ENCODE measurements at places on chromosomes 11 and 22.

DNA sequence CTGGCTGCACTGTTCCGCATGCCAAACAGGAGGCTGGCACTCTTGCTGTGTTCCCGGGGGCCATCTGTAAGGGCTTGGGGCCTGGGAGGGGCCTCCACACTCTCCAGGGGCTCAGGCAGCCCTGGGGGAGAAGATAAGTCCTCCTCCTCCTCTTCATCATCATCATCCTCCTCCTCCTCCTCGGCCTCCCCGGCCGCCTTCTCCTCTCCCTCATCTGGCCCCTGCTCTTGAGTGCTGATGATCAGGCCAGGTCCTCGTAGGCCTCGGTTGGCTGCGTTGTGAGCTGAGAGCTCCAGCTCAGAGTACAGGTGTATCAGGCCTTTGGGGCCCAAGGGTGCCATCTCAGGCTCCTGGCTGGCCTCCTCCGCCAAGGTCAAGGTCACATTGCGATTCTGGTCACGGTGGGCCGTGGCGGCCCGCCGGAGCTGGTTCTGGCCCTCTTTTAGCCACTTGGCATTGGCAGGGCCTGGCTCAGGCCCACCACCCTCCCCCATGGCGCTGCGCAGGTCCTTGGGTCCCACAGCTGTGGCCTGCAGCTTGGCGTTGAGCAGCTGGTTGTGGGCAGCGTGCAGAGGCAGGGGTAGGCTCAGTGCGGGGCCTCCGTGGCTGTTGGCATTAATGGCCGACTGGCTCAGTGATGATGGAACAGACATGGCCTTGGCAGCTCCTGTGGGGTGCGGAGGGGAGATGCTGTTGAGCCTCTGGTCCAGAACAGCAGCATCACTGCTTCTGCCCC is 8.0 kb downstream of the APBB1 start:
- no peak for DNase-seq

- peak; percentile 37 for DNase-seq
Measured at GRCh38 chr11:113664981-113665710, 41.0 kb downstream of the TMPRSS5 start.

DNA sequence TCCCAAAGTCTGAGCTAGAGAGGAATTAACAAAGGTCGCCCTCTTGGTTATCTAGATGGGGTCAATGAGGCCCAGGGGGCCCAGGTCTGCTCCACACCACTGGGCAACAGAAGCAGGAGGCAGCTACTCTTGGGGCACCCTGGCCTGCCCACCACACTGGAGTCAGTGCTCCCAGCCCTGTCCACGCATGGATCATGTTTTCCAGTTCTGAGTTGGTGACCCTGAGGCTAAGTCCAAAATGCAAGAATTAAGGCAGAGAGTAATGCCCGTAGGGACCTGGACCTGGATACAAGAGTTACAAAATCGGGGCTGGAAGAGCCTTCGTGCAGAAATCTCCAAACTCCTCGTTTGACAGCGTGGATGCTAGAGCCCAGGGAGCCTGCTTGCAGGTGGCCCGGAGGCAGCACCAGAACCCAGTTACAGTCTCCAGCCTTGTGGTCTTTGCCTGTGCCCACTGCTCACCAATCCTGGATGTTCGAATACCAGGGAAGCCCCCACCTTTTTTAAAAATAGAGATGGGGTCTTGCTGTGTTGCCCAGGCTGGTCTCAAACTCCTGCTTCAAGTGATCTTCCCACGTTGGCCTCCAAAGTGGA is 6.1 kb upstream of the THRSP start:
- DNase-seq, result no peak

DNA sequence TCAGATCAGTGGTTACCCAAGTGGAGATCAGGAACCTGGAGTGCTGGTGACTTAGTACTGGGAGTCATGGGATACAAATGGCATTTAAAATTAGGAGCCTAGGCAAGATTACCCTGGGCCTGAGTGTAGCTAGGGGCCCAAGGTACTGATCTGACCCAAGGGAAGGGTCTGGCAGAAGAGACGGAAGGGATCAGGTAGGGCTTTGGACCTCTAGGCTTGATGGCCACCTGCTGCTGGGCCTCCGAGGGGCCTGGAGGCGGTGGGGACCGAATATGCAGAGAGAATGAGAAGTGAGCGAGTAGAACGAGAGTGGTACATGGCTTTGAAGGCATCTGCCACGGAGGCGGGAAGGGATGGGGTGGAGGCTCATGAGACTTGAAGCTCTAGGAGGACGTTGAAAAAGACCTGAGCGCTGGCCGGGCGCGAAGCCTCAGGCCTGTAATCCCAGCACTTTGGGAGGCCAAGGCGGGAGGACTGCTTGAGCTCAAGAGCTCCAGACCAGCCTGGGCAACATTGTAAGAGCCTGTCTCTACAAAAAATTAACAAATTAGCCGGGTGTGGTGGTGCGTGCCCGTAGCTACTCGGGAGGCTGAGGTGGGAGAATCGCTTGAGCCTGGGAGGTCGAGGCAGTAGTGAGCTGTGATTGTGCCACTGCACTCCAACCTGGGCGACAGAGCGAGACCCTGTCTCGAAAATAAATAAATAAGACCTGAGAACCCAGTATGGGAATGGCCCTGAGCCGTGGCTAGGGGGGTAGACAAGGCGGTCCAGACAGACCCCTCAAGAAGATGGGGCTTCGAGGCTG is 563 bp upstream of the PPIL2 start:
- no peak for DNase-seq

GRCh38 chr11:123321636-123322035 is 108.4 kb upstream of the GRAMD1B start:
- DNase-seq, result no peak

GRCh38 chr22:49956914-49957825 is 3.4 kb upstream of the PIM3 start:
- DNase-seq, result no peak

GRCh38 chr11:33660962-33661361 is 39.7 kb downstream of the C11orf91 start:
- no peak for DNase-seq

DNA sequence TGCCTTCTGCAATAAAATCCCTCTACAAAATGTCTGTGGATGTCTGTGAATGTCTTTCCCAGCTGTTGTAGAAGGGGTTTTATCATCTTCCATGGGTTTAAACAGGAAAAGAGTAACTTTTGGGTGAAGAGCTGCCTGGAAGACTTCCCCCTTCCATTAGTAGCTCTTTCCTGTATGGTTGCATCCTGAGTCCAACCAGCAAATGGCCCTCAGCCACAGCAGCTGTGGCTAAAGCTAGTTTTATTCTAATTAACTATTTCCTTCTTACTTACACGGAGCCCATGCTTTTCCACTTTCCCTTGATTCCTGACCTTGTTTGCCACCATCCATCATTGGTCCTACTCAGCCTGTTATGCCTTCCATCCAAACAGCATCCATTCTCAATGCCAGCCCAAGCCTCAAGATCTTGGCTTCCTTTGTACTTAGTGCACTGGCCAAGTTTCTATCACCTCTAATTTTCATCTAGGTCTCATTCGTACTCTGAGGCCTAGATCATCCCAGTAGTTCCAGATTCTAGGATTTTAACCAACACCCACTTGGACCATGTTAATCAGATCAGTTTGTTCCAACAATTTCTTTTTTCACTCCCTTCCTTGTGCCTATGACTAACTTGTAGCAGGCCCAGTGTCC is 41.5 kb upstream of the CADM1 start:
- DNase-seq, result no peak

- no peak for DNase-seq
Measured at GRCh38 chr11:68433541-68433940, 27.0 kb upstream of the PPP6R3 start.

DNA sequence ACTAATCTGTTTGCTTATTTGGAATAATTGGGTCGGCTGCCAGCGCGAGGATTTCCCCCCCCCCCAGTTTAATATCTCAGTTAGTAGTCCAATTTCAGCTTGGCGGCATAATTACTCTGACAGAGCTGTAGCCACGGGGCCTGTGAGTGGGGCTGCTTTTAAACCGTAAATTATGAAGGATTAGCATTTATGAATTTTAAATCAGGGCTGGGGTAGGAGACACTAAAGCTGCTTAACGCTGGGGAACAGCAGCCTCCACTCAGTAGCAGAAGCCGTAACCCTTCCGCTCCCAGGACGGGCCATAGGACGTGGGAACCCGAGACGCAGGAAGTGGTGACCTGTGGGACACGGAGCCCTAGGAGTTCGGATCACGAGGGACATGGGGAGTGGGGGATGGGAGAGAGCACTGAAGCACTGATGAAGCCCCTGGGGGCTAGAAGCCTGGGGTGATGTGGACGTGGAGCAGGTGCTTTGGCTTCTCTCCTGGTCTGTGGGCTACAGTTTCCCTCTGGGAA is 66.2 kb upstream of the LMO1 start:
- no peak for DNase-seq

DNA sequence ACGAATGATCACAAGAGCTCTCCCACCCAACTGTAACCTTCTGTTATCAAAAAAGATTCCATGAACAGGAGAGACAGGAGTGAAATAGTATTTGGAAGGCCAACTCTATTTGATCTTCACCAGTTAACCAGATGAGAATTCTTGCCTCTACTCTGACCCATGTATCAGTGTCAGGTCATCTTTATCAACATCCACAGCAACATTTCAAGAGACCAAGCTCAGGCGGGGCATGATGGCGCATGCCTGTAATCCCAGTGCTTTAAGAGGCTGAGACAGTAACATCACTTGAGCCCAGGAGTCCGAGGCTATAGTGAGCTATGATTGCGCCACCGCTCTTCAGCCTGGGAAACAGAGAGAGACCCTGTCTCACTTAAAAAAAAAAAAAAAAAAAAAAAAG is 62.3 kb downstream of the GAB2 start:
- DNase-seq, result no peak

- DNase-seq, result no peak
Measured at GRCh38 chr11:79671401-79671800, 230.6 kb upstream of the TENM4 start.

- DNase-seq, result no peak
Measured at GRCh38 chr11:77146261-77147035, 18.4 kb downstream of the MYO7A start.

DNA sequence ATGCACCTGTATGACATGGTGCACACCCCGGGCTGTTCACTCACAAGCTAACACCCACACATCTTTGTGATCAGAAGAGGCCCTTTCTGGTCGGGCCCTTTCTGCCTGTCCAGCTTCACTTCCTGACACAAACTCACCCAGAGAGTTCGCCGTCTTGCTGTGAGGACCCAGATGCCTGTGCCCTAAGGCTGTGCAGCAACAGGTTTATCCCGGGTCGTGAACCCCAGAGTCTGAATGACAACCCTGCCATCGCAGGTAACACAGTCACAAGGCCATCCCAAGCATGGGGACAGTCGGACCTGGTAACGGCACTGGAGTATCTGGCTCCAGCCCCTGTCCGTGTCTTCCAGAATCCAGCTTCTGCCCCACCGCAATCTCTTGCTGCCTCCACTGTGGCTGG is 235.1 kb downstream of the BUD13 start:
- no peak for DNase-seq

DNA sequence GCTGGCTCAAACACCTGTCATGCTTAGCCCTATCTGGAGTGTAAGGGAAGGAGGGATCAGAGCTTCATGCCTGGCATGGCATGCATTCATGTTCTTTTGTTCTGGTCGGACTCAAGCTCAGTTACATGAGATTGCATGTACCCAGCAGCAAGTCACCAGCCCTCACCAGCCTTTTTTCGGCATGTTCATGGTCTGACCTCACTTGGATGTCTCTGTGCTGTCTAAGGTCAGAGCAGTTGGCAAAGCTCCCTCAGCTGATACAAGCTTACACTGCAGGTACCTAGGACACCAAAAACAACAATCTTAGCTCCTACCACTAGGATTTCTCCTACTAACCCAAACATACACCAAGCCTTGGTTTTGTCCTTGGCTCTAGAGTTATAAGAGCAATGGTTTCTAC is 152.6 kb downstream of the BARX2 start:
- no peak for DNase-seq

DNA sequence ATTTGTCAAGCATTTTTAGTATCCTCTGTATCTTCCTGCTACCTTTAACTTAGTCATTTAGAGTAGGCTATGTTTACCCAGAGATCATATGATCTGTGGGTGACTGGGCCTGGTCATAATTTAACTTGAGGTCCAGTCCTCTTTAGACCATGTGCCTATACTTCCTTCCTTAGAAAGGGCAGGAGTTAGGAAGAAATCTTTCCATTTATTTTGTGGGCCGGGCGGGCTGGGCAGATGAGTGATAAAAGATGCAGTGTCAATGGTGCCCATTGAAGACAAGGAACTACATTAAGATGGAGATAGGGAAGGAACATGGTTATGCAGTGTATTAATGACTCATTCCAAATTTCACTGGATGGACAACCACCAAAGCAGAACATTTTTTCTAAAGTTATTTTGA is 30.9 kb upstream of the PDE3B start:
- no peak for DNase-seq

GRCh38 chr11:12232817-12233601 is 122.6 kb downstream of the MICAL2 start:
- peak; percentile 90 for DNase-seq

GRCh38 chr22:30806391-30806861 is 111.8 kb downstream of the OSBP2 start:
- peak; percentile 80 for DNase-seq

- no peak for DNase-seq
Measured at GRCh38 chr22:49525801-49526535, 301.7 kb downstream of the BRD1 start.

GRCh38 chr11:101127197-101127698 is 2.4 kb downstream of the PGR start:
- peak; percentile 4 for DNase-seq

DNA sequence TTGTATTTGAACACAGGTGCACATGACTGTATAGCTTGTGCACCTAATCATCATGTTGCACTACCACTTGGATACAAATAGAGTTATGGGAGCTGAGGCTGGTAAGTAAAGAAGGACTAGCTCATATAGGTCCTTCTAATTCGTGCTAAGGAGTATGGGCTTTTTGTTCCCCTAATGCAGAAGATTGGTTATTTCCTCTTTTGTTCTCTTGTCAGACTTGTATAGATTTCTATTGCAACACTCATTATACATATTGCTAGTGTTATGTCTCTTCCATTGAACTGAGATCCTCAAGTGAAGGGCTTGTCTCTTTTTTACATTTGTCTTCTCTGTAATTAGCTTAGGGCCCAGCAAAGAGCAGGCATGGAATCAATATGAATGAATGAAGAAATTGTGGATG is 54.1 kb upstream of the ARHGAP20 start:
- DNase-seq, result no peak
